H7 (cell line): ENCODE measurements at places on chromosomes 11 and 22. TPM values are rescaled to one million over a fixed set of nuclear protein-coding genes. Genes with fewer than 3 reads are reported as not detected.

HORMAD2 gene
- not detected in 2 replicates for total RNA-seq

OR8U1 gene
- not detected in 2 replicates for total RNA-seq

MUC5B gene
- under 0.01 and 0.07 TPM in 2 replicates for total RNA-seq

OR10A2 gene
- total RNA-seq, result not detected in 2 replicates

OR5M11 gene
- total RNA-seq, result not detected in 2 replicates

SLC22A8 gene
- total RNA-seq, result not detected in 2 replicates

RCOR2 gene
- 63.5 and 66.8 TPM in 2 replicates for total RNA-seq

OR52N4 gene
- total RNA-seq, result not detected in 2 replicates

UPK3A gene
- 0.41 TPM in 1 of 2 replicates, not detected in the other for total RNA-seq

B3GAT1 gene
- 9.9 and 12.8 TPM in 2 replicates for total RNA-seq

SHISA8 gene
- 3.2 TPM in 2 replicates for total RNA-seq

ABCG4 gene
- total RNA-seq, result 0.31 and 0.37 TPM in 2 replicates

OR8D1 gene
- not detected in 2 replicates for total RNA-seq

KDELR3 gene
- total RNA-seq, result 4.5 and 8.2 TPM in 2 replicates

CNGA4 gene
- 0.17 and 0.67 TPM in 2 replicates for total RNA-seq

P2RY2 gene
- total RNA-seq, result 0.11 and 0.35 TPM in 2 replicates

ZBTB44 gene
- total RNA-seq, result 37.1 and 43.9 TPM in 2 replicates

OR8D4 gene
- total RNA-seq, result not detected in 2 replicates

FOLR3 gene
- total RNA-seq, result not detected in 2 replicates

CDC45 gene
- 35.8 and 36.8 TPM in 2 replicates for total RNA-seq

SORL1 gene
- 13.3 and 20.3 TPM in 2 replicates for total RNA-seq

KRTAP5-9 gene
- not detected in 2 replicates for total RNA-seq

ARHGAP42 gene
- total RNA-seq, result 21.5 and 23.1 TPM in 2 replicates

APLP2 gene
- 252 and 257 TPM in 2 replicates for total RNA-seq

NCF4 gene
- not detected in 2 replicates for total RNA-seq
